Transverse colon (tissue), 4 donors: ENCODE measurements at places on chromosomes 2 and 18. TPM values are rescaled to one million over a fixed set of nuclear protein-coding genes. Genes with fewer than 3 reads are reported as not detected.

Gene KIF3C
- 3.2 TPM for total RNA-seq

Gene TMEM131
- 79.8 TPM for total RNA-seq

Gene GPR35
- 91.1 TPM for total RNA-seq

Gene CRYGC
- total RNA-seq, result not detected

GRCh38 chr2:7014174-7014640, 97.0 kb downstream of the RNF144A start:
- H3K4me1 ChIP-seq, result peaks cover 4% of the 10 kb centered on the region
- H3K27ac ChIP-seq, result no peak overlapping the region
- H3K27me3 ChIP-seq, result no peaks in the 10 kb centered on the region
- DNase-seq, result peak; percentile 41
- H3K36me3 ChIP-seq, result no peaks in the 10 kb centered on the region

DNA sequence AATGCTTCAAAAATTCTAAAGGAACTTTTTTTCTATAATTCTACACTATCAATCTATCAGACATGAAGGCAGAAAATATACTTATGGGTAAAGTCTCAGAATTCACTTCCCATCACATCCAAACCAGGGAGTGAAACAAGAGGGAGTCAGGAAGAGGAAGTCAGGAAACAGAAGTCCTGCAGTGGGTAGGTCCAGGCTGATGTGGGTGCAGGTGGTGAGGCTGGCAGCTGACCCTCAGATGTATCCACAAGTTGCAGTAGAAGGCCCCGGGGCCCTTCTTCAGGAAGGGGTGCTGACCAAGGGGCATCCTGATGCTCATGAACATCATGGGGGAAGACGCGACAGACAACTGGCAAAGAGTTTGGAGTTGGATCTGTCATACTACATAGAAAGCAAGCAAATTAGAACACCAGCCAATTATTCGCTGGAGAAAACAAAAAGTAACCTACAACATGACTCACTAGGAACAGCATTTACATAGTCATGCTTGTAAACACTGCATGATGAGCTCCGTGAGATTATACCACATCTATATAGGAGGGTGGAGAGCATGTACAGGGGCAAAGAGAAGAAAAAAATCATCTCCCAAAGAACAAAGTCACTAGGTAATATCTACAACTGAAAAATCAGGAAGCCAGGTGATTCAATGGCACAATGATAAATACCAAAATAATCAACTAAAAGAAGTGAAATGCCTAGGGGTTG, 4.2 kb downstream of the UXS1 start:
- no peaks in the 10 kb centered on the region for H3K36me3 ChIP-seq
- no peak overlapping the region for H3K4me3 ChIP-seq
- no peak for DNase-seq
- no peaks in the 10 kb centered on the region for H3K27me3 ChIP-seq
- peaks cover 10% of the 10 kb centered on the region for H3K4me1 ChIP-seq

DNA sequence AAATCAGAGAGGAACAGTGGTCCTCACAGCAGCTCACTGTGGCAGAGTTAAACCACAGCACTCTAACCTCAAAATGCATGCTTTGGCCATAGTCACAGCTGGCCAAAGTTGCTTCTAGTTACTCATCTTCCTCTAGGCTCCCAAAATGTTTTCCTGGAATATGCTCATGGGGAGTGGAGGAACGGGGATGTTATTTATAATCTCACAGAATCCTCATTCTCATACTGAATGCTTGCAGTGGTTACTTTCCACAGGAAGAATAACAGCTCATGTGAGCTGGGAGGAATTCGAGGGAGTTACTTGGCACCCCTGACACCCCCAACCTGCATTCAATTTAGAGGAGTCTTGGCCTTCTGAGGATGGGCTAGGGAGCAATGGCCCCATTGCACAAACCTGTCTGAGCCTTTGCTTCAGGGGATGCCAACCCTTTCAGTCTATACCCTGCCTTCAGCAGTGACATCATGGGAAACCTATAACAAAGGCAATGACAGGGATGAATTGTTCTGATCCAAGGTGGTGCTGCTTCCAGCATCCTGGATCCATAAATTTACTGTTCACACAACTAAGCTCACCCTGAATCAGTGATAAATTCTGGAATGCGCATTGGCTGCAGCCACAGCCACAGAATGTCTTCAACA, 22.4 kb upstream of the CCBE1 start:
- no peaks in the 10 kb centered on the region for H3K4me1 ChIP-seq
- no peak for DNase-seq
- no peak overlapping the region for H3K4me3 ChIP-seq
- H3K27me3 ChIP-seq, result no peaks in the 10 kb centered on the region
- no peak overlapping the region for H3K27ac ChIP-seq

GRCh38 chr18:1270081-1270480, 365.4 kb downstream of the ADCYAP1 start:
- no peak for DNase-seq
- no peaks in the 10 kb centered on the region for H3K4me1 ChIP-seq
- H3K4me3 ChIP-seq, result no peak overlapping the region
- no peaks in the 10 kb centered on the region for H3K27me3 ChIP-seq

- no peak for DNase-seq
- peaks cover 4% of the 10 kb centered on the region for H3K36me3 ChIP-seq
- no peaks in the 10 kb centered on the region for H3K27me3 ChIP-seq
- no peak overlapping the region for H3K4me3 ChIP-seq
- H3K4me1 ChIP-seq, result no peaks in the 10 kb centered on the region
- H3K27ac ChIP-seq, result no peak overlapping the region
Observed at GRCh38 chr2:232273903-232274643, 104.5 kb upstream of the ALPP start.

- H3K4me3 ChIP-seq, result no peak overlapping the region
- no peaks in the 10 kb centered on the region for H3K27me3 ChIP-seq
- DNase-seq, result no peak
- no peak overlapping the region for H3K27ac ChIP-seq
- peaks cover 4% of the 10 kb centered on the region for H3K4me1 ChIP-seq
Observed at GRCh38 chr2:215775106-215775505, 238.2 kb downstream of the MREG start.

DNA sequence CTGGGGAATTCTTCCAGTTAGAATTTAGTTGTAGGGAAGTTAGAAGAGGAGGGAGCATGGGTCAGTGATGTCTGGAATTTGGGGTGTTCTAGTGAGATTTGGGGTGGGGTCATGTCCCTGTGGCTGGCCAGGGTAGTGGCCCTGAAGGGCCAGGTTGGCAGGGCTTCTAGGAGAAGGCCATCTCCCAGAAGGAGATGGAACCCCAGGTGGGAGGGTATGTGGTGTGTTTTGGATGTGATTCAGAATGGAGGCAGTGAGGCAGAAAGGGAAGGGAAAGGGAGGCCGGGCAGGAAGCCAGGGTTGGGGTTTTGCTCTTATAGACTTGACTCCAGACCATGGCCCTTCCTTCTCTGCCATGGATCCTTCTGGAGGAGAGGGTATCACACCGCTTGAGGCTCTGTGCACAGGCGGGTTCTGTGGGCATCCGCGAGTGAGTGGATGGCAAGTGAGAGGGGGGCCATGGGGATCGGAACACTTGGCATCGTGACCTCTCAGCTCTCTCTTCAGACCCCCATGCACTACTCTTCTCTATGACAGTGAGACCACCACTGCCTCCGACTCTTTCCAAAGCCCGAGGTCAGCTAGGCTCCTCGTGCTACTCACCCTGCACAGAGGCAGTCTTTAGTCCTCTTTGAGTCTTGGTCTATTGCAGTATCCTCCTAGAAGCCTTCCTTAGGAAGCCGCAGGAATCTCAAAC, 7.3 kb downstream of the GREB1 start:
- H3K27me3 ChIP-seq, result peaks cover 8% of the 10 kb centered on the region
- DNase-seq, result no peak
- H3K27ac ChIP-seq, result no peak overlapping the region
- no peak overlapping the region for H3K4me3 ChIP-seq

GRCh38 chr2:40820319-40820718, 368.4 kb upstream of the SLC8A1 start:
- no peaks in the 10 kb centered on the region for H3K27me3 ChIP-seq
- H3K4me3 ChIP-seq, result no peak overlapping the region
- H3K36me3 ChIP-seq, result no peaks in the 10 kb centered on the region
- DNase-seq, result no peak

GRCh38 chr18:38895560-38895959, 1330.0 kb upstream of the CELF4 start:
- H3K4me1 ChIP-seq, result no peaks in the 10 kb centered on the region
- H3K4me3 ChIP-seq, result no peak overlapping the region
- no peaks in the 10 kb centered on the region for H3K36me3 ChIP-seq

Gene CRYGA
- not detected for total RNA-seq

DNA sequence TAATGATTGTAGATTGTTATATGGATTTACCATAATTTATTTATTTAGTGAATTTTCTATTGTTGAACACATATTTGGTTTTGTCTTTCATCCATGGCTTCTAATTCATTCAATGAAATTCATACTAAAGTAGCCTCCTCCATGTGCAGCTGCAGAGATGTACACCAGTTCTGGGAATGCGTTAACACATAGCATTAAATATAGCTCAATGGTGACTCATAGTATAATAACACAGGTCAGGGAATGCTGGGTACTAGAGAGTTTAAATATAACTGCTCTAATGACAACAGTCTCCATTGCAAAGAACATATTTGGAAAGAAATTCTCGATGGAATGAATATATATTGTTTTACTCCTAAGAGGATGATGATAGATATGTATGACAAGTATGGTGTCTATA, 1190.2 kb upstream of the NRXN1 start:
- no peaks in the 10 kb centered on the region for H3K36me3 ChIP-seq
- no peaks in the 10 kb centered on the region for H3K27me3 ChIP-seq

DNA sequence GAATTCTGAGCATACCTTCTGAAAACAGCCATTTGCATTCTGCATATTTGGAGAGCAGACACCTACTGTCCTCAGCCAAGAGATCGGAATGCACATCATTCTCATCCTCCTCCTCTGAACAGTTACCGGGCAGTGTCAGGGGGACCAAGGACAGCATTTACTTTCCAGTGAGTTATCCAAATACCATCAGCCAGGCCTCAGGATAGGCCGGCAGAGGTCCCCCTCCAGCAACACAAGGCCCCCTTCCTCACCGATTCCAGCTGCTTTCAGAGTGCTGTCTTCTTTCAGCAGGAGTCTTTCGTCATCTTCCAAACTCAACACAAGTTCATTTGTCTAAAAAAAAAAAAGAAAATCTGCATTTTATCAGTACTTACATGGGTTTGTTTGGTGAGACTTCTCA, 55.3 kb downstream of the C2orf76 start:
- no peak for DNase-seq
- H3K36me3 ChIP-seq, result no peaks in the 10 kb centered on the region
- H3K4me3 ChIP-seq, result no peak overlapping the region
- peaks cover 27% of the 10 kb centered on the region for H3K4me1 ChIP-seq

DNA sequence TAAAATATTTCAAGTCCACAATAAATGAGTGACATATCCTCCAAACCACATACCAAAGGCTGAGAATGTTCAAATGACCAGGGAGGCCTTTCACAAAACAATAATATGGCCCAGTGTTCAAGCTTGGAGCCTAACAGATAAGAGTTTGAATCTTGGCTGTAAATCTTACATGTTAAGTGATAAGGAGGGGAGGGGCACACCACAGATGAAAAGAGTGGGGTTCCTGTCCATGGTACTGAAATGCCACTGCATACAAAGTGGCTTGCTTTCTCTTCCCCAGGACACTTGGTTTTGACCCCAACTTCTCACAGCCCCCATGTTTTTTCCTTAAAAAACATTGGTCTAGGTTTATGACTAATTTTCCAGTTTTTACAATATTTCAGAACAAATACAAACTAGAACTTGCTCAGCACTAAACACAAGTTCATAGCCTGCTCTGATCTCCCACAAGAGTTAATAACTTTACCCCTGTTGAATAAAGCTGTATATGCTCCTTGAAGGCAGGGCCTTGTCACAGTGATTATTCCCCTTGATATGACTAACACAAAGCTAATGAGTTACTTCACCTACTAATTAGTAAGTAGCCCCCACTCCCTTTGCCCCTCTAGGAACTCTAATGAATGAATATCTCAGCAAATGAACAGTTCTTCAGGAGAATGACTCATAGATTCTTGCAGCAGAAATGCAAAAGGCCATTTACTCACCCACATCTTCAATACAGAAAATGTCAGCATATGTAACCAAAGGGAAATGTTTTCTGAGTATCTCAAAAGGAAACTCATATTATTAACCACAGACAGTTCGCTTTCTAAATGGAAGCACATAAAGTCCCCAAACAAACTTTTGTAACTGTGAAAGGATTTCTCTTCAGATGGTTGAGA, 142.2 kb downstream of the SATB2 start:
- peaks cover 10% of the 10 kb centered on the region for H3K4me1 ChIP-seq
- H3K36me3 ChIP-seq, result no peaks in the 10 kb centered on the region
- H3K27me3 ChIP-seq, result no peaks in the 10 kb centered on the region
- H3K27ac ChIP-seq, result no peak overlapping the region

Gene CGREF1
- not detected for total RNA-seq
